ENCODE measurements at places on chromosomes 16 and 17.

DNA sequence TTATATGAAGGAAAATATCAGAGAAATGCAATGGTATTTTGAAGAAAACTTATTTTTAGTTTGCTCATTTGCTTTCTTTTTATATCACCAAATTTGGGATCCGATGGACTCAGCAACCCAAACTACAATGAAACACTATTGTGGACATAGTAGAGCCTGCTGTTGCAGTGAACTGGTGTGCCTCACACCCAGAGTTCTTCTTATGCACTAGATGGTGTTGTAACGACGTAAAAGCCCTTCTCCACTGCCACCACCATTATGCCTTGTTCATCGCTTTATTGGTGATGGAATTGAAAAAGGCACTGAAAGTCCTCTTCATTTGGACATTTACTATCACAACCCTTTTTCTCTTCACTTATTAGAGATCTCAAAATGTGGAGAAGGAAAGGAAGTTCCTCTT lies 381.3 kb downstream of the CDH8 start:
- no peak for DNase-seq

GRCh38 chr16:16144416-16144815 lies 78.9 kb downstream of the ABCC6 start:
- DNase-seq, result no peak

DNA sequence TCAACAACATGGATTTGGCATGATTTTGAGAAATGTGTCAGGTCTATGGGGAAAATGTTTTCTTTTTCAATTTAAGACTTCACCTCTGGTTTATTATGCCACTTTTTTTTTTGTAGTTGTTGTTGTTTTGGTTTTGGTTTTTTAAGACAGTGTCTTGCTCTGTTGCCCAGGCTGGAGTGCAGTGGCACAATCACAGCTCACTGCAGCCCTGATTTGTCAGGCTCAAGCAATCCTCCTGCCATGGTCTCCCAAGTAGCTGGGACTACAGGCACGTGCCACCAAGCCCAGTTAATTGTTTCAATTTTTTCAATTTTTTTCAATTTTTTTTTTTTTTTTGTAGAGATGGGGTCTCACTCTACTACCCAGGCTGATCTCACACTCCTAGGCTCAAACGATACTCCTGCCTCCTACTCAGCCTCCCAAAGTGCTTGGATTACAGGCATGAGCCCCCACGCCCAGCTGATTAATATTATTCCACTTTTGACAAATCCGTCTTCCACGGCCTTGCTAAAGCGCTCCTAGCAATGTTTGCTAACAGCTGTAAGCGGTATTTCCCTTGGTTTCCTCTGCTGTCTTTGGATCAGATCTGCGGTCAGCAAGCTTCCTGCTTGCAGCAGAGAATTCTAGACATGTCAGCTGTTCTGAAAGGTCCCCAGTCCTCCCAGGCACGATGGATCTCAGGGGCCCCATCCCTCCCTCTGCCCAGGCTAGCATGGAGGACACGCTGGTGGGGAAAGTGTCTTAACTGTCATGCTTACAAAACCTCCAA lies 7.0 kb upstream of the MILR1 start:
- no peak for DNase-seq

DNA sequence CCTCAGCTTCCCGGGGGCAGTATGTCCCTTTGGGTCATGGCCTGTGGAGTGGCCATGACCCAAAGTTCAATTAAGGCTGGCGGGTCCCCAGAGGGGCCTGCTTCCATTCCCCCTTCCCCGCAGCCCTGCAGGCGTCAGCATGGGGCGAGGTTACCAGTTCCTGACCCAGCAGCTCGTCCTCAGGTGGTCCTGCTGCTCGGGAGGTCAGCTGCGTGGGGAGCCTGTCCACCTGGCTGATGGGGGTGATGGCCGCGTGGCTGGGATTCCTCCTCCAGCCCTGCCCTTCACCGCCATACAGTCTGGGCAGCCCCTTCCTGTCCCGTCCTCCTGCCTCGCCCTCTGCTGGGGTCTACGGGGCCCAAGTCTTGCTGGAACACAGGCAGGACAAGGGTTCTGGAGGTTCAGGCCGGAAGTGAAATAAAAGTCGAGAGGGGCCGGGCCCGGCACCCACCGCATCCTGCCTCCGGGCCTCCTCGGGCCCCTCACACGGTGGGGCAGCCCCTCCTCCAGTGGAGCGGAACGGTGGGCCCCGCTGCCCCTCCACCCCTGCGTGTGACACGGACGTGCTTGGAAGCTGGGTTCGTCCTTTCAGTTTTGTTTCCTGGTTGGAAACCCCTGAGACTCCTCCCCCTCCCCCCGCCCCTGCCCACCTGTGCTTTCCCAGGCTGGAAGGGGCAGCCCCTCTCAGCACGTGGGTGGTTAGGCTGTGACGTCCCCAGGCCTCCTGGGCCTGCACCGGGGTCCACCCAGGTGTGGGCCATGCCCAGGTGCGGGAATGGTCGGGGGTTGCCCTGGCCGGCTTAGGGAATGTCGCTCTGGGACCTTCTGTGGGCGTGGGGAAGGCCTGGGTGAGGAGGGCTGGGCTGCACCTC lies 6.8 kb downstream of the UBALD2 start:
- peak; percentile 41 for DNase-seq

- DNase-seq, result no peak
Measured at GRCh38 chr17:36152639-36153120, 23.8 kb downstream of the TBC1D3B start.

GRCh38 chr16:89079434-89079980 lies 14.1 kb upstream of the ACSF3 start:
- no peak for DNase-seq

DNA sequence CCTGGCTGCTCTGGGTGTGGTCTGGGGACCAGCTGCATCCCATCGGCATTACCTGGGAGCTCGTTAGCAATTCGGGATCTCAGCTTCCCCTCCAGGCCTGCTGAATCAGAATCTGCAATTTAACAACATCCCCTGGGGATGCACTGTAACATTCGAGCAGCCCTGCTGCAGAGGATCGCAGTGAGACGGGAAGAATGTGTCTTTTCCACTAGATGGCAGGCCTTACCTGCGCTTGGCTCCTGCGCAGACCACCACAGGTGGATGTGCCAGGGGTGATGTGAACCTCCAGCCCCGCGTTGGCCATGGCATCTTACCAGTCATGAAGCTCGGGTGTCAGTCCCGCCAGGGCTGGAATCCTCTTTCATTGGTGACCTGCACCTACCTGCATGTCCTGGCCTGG lies 209.9 kb downstream of the PRKCB start:
- DNase-seq, result no peak

- no peak for DNase-seq
Measured at GRCh38 chr16:12415072-12415471, 388.6 kb downstream of the CPPED1 start.

GRCh38 chr16:57986196-57986595 lies 14.3 kb downstream of the ZNF319 start:
- DNase-seq, result no peak

- DNase-seq, result no peak
Measured at GRCh38 chr16:46947900-46948547, 25.4 kb downstream of the DNAJA2 start.

DNA sequence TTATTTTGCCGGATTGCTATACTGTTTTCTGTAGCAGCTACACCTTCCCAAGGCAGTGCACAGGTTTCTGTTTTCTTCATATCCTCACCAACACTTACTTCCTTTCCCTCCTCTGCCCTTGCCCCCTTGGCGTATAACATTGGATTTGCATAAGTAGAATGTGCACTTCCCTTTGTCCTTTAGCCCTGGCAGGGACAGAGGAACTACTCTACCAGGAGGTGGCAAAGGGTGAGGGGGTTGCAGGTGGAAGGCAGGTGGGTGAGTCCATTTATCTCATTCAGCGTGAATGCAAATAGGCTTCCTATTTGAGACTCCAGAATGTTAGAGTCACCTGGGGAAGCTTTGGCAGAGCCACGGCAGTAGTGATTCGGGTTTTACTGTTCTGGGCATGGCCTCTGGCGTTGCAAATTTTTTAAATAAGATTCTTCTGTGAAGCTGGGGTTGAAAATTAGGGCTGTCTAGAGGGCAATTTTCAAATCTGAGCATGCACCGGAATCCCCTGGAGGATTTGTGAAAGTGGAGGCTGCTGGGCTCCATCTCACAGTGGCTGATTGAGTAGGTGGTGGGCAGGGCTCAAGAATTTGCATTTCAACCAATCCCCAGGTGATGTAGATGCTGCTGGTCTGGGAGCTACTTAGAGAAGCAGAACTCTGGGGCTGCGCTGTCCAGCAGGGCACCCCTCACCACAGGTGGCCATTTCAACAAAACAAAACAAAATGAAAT lies 84.7 kb downstream of the PLCG2 start:
- no peak for DNase-seq

GRCh38 chr17:2023692-2024571 lies 1.2 kb downstream of the RTN4RL1 start:
- no peak for DNase-seq

DNA sequence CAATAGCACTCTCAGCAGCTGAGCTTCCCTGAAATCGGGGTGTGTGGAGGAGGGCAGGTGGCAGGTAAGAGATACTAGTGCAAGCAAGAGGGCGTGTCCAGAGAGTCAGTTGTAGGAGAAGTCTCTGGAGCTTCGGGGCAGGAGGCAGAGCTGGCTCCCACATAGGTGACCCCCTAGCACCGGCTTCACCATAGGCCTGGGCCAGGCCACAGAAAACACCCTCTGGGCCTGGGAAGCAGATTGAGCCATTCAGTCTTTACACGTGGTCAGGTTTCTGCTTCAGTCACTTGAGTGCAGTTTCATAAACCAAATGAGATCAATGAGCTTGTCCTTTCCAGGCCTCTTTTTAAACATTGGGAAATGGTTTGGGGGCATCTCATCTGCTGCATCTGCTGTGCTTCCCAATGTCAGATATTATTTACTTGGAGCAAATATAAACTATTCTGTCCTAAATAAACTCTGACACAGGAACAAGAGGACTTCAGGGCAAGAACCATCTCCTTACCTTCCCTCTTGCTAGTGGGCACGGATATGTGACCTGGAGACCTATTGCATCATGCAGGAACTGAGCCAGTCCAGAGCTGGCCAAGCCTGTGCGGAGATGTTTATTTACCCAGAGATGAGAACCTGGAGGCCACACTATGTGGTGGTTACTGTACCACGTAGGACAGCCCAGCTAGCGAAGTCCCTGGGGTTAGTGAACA lies 16.1 kb downstream of the CCR7 start:
- no peak for DNase-seq

GRCh38 chr17:75182319-75182568 lies 515 bp downstream of the SUMO2 start:
- no peak for DNase-seq

GRCh38 chr17:40506786-40507185 lies 5.4 kb upstream of the TNS4 start:
- no peak for DNase-seq

DNA sequence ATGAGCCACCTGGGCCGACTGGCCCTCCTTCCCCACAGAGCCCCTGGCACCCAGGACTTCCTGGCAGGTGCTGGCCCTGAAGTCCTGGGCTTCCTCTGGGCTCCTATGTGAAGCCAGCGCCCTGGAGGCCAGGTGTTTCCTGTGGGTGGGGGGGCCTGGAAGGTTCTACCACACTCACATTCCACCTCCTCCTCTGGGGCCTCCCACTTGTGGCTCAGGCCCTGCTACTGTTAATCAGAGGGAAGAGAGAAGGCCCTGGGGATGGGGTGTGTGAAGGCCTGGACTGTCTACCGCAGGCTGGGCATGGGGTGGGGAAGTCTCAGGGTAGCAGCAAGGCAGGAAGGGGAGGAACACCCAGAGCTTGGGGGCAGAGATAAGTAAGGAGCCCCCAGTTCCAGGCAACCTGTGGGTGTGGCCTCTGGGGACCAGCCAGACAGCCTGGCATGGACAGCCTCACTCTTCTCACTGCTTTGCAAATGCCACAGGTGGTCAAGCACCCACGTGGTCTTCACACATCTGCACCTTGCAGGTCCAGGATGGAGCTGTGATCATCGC lies 111.9 kb upstream of the TNRC6C start:
- DNase-seq, result peak; percentile 17

DNA sequence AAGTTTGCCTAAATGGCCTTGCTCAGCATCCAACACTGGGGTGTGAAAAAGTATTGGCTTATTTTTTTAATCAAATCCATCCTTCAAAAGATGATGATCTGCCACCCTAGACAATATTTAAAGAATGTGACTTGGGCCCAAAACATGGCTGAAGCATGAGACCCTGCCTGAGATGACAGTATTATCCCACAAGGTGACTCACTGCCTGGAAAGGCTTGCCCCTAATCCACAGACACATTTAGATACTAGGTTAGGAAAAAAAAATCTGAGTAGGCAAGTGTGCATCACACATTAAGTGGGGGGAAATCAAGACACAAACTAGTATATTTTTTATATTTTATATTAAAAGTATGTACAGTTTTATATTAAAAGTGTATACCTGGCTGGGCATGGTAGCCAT lies 38.4 kb downstream of the TOM1L2 start:
- no peak for DNase-seq

GRCh38 chr16:88886420-88886844 lies 20.0 kb upstream of the PABPN1L start:
- DNase-seq, result no peak

DNA sequence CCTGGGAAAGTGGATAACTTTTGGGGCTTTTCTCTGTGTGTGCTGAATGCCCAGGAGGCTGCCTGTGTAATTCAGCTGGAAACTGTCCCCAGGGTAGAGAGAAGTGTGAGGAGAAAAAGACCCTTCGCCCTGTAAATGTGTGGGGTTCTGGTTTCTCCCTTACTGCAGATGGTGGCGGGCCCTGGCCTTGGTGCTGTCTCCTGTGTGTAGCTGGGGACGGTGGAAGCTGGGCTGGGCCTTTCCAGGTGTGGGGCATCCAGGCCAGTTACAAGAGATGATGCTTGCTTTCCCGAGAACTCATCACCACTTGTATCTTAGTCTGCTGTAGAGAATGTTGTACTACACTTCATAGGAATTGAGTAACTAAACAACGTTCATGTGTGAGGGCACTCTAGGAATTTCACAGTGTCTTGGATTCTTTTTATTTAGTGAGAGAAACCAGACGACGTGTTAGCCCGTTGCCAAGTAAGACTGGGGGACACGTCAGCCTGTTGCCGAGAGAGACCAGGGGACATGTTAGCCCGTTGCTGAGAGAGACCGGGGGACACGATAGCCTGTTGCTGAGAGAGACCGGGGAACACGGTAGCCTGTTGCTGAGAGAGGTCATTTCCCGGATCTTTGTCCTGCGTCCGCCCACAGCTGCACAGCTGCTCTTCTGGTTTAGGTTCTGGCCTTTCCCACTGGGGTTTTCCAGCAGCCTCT lies 43.1 kb downstream of the TBCD start:
- no peak for DNase-seq

- no peak for DNase-seq
Measured at GRCh38 chr16:49335828-49336227, 37.8 kb upstream of the C16orf78 start.

DNA sequence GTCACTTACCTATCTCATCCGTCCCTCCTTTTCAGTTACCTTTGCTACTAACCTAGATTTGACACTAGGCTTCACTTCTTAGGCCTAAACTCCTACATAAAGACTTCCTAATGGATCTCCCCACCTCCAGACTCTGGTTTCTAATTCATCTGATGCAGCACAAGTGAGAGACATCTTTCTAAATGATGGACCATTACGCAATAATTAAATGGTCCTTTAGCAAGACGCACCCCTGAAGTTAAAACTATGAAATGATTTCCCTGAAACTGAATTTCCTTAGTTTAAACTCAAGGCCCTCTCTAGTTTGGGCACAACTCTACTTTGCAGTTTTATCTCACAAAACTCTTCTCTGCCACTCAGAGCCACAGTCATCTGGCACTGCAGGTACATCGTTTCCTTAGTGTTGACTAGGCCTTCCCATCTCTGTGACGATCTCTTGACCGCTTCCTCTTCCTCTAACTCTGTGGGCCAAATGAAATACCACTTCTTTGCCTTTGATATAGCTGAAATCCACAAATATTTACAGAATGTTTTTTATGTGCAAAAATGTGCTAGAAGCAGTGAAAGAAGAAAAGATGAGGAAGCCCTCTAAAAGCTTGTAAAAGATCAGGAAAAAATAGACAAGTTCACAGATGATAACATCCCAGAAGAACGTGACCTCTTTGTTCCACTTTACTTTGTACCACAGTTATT lies 3.3 kb downstream of the SYNRG start:
- DNase-seq, result peak; percentile 17
